ENCODE measurements at places on chromosomes 13 and 19.

DNA sequence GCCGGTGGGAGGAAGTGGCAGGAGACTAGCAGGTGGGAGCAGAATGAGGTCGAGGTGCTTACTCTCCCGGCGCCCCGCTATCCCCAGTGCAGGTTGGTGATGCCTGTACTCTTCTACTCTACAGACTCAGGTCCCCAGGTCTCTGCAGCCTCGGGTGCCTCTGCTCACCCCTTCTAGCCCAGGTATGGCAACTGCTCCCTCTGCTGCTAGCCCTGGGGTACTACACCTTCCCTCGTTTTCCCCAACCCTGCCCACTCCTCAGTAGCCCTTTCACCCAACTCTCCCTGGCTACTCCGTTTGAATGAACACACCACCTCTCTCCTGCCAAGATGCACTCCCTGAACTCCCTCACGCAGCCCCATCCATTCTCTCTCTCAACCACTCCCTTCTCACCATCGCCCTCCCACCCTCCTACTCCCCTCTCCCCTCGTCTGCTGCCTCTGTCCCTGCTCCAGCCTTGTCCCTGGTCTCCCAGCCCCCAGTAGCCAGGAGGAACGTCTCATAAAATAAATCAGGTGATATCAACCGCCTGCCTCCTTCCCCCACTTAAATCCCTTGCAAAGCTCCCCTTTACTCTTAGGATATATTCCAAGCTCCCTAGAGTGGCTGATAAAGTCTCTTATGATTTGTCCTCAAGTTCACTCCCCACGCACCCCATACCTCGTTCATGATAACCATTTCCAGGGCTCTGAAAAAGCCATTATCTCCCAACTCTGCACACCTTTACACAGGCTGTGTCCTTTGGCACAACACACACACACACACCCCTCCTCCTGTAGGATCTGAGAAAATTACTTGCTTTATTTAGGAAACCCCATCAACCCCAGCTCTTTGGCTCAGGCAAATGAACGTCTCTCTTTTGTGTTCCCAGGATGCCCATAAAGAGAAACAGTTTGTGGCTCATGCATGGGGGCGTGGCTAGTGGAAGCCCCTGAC lies 8.2 kb upstream of the MEIS3 start:
- DNase-seq = peak; percentile 41

- no peak for DNase-seq
Observed at GRCh38 chr19:5624018-5624663, 1.3 kb downstream of the SAFB start.

GRCh38 chr19:7694499-7694898 lies 7.4 kb downstream of the FCER2 start:
- no peak for DNase-seq

DNA sequence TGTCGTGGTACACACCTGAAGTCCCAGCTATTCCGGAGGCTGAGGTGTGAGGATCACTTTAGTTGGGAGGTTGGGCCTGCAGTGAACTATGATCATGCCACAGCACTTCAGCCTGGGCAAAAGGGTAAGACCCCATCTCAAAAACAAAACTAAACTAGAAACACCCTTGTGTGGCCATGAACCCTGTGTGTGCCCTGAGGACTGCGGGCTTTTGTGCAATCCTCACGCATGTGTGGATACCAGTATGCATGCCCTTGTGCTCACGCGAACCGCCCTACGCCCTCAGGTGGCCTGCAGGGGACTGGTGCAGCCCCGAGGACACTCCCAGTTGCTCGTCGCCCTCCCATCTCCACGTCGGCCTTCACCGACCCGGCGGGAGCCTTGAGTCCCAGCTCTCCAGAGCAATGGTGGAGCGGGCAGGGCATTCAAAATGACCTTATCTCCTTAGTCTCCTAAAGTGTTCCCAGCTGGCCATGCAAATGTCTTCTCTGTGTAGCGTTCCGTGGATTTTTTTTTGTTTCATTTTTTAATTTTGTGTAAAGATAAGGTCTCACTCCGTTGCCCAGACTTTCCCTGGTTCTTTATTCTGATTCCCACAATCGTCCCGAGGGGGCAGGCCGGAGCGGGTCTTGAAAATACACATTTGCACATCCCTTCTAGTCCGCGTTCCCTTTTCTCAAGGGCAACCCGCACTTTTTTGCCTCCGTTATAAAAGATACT lies 868 bp upstream of the EGLN2 start:
- DNase-seq = no peak

Data from T1000 (cell line).